ENCODE measurements at places on chromosomes 3 and 15.

DNA sequence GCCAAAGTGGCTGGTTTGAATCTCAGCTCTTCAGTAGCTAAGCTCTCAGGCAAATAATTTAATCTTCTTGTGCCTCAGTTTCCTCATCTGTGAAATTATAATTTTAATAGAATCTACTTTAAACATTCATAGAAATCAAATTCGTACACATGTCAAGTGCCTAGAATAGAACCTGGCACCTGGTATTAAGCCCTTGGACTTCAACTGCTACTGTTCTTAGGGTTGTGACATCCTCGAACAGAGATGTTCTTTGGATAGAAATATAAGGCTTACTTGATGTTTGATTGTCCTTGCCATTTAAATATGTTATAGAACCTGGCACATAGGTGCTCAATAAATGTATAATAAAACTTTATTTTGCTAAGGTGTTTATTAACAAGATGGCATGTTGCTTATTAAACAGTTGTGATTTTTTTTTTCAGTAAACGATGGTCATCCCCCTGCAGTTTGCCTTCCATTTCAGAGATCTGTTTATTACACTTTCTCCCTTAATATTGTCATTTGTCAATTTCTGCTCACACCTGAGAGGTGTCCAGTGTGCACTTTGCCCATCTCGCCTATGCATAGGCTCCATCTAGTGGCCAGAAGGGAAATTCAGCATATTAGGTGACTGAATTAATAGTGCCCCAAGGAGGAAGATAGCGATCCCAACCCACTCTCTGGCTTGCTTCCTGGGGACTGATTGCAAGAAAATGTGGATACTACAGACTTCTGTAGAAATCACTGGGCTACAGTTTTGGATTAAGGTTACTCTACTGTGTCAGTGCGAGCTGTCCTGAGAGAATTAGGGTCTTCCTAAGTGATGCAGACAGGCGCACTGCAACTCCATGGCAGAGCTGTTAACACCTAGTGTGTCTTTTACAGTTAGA lies 10.7 kb downstream of the IGF1R start:
- peak; percentile 44 for DNase-seq

- no peak for DNase-seq
Observed at GRCh38 chr3:15743587-15744009, 54.2 kb downstream of the ANKRD28 start.

- no peak for DNase-seq
Observed at GRCh38 chr3:98617841-98618240, 24.4 kb upstream of the CPOX start.

GRCh38 chr3:4684117-4684516 lies 191.0 kb downstream of the ITPR1 start:
- no peak for DNase-seq

DNA sequence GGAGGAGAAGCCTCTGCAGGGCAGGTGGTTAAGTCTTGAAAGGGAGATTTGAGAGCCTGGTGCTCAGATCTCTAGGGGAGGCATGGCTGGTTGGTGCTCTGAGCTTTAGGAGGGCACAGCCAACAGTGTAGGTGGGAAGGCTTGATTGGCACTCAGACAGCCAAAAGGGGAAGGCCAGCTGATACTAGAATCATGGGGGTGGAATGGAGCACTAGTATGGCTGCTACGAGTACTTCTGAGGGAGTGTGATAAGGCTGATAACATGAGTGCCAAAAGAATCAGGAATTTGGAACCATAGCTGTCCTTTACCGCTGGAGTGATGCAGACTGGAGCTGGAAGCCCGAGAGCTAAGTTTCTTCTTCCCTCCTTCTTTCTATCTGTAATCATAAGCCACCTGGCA lies 184.6 kb upstream of the TBC1D5 start:
- DNase-seq = no peak

GRCh38 chr3:38627956-38628355 lies 21.5 kb downstream of the SCN5A start:
- no peak for DNase-seq

GRCh38 chr15:101050623-101051290 lies 131.6 kb downstream of the LRRK1 start:
- DNase-seq = no peak

DNA sequence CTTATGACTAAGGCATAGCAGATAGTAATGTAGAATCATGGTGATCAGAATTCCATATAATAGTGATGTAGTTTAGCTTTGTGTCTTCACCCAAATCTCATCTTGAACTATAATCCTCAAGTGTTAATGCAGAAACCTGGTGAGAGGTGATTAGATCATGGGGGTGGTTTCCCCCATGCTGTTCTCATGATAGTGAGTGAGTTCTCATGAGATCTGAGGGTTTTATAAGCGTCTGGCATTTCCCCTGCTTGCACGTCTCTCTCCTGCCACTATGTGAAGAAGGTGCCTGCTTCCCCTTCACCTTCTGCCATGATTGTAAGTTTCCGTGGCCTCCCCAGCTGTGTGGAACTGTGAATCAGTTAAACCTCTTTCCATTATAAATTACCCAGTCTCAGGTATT lies 138.7 kb upstream of the CBLB start:
- no peak for DNase-seq

- DNase-seq = no peak
Observed at GRCh38 chr3:101972430-101973162, 123.3 kb downstream of the NFKBIZ start.

- no peak for DNase-seq
Observed at GRCh38 chr3:143991713-143992112, 20.1 kb downstream of the DIPK2A start.

DNA sequence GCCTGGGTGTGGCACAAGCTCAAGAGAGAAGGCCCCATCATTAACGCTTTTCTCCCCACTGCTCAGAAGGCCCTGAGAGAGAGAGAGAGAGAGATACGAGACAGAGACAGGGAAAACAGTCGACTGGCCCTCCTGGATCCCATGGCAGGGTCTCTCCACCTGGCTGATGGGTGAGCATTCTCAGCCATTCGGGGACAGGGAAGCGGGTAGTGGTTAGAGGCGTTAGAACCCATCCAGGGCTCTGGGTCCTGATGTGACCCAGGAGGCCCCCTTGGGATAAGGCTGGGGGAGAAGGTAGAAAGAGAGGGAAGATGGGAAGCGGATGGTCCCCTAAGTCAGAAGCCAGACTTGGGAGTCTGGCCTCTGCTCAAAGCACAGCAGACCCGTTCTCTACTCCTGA lies 7.9 kb downstream of the TGM5 start:
- no peak for DNase-seq

DNA sequence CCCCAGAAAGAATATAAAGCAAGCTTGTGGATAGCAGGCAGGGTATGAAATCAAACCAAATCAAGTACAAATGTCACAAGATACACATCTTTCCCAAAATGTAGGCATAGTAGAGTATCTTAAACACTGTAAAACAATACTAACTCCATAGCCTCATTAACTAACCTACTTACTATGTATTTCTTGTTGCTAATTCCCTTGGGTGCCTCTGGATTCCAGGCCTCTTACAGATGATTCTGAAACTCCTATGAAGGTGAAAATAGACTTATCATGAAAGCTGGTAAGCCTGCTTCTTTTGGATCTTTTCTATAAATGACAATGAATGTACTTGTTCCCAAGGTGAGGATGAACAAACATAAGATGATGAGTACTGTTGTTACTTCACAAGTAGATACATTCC lies 93.8 kb downstream of the FRMD5 start:
- DNase-seq = no peak

DNA sequence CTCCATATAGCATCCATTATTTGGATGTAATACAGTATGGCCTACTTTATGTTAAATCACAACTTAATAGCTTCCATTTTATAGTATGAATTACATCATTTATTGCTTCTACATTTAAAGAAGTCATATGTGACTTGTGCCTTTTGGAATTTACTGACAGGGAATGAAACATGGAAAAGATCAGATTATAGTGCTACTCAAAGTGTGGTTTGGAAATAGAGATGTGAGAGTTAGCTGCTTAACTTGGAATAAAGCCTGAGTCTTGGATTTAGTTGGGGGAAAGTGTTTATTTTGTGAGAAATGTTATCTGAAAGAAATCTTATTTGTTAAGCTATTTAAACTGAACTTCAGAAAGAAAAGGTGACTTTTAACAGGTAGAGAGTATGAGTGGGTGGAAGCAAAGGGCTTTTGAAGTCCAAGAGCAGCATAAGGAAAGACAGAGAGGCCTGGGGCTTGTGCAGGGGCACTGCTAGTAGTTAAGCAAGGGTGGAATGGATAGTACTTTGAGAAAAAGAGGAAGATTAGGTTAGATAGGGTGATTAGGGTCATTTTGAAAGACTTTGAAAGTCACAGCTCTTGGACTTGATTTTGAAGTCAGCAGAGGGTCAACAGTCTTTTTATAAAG lies 60.5 kb downstream of the SLMAP start:
- DNase-seq = no peak

- no peak for DNase-seq
Observed at GRCh38 chr3:52084954-52085680, 28.7 kb upstream of the DUSP7 start.

GRCh38 chr3:184117636-184118035 lies 17.5 kb upstream of the EIF2B5 start:
- DNase-seq = no peak

DNA sequence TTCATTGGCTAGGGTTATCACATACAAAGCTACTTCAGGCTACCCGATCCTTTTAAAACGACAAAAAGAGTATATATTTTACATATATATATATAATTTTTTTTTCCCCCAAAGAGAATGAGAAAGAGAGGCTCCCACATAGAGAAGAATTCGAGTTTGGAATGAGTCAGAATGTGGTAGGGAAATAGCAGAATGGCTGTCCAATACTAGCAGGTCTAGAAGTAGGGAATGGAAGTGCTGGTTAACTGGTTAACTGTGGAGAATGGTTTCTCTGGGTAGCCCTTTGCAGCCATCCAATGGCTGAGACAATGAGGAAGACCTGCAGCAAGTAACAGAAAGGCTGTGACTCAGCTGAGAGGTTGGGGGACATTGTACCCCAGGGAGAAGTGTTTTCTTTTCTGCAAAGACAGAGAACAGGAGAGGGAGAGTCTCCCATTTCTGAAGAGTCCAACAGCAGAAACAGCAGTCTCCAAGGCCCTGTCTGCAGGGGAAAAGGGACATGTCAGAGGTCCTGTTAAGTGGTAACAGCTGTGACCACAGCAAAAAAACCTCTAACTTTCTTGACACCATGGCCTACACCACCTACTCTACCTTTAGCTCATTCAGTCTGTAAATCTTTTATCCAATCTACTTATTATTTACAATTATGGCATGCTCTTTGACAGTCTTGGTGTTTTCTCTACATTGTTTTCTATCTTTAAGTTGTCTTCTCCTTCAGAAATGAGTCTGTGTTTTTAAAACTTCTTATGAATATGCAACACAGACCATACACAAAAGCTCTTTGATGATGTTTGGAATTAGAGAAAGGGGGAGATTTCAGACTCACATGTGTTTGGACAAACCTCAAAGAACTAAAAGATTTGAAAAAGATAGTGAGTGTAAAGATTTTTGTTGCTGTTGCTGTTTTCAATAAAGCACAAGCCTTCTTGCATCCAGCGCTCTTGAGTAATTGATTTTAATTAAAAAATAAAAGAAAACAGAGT lies 116.1 kb upstream of the SLC7A14 start:
- DNase-seq = no peak

DNA sequence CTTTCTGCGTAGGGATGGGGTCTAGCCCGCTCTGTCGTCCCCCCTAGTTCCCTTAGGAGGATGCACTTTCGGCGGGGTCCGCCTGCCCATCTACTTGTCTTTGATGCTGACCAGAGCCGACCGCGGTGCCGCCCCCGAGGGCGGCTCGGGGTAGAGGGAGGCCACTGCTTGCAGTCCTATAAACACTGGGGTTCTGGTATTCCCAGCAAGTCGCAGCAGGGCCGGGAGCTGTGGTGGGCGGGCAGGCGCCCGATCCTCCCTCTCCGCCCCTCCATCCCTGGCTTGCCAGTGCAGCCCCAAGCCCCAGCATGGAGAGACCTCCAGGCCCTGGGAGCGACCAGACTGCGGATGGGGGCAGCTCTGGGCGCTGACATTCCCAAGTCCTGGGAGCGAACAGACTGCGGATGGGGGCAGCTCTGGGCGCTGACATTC lies 830 bp downstream of the SEMA4B start:
- DNase-seq = no peak

DNA sequence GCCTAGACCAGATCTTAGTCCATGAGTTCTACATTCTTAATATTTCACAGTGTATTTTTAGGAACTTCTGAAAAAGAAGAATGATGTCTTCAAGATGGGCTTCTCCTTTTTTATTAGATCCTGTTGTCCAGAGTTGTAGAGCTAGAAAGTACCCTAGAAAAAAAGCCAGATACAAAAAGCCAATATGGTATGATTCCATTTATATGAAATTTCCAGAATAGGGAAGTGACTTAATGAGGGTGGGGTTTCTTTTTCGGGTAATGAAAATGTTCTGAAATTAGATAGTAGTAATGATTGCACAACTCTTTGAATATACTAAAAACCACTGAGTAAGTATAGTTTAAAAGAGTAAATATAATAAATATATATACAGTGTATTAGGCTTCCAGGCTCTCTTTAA lies 116.9 kb downstream of the NFKBIZ start:
- DNase-seq = no peak

DNA sequence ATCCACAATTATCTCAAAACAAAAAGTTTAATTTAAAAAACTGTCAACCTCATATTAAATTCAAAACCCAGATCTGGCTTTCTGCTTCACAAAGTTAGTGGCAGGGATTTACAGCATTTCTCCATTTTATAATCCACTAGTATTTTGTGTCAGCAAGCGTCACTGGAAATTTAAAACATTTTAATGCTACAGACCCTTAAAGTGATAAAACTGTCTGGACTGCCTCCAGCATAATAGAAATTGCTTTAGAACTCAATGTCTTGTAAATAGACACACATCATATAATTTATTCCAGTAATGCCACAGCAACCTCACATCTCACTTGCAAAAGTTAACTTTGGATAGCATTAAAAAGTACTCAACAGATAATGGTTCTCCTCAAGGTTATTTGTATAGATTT lies 116.1 kb downstream of the ULK4 start:
- DNase-seq = no peak

DNA sequence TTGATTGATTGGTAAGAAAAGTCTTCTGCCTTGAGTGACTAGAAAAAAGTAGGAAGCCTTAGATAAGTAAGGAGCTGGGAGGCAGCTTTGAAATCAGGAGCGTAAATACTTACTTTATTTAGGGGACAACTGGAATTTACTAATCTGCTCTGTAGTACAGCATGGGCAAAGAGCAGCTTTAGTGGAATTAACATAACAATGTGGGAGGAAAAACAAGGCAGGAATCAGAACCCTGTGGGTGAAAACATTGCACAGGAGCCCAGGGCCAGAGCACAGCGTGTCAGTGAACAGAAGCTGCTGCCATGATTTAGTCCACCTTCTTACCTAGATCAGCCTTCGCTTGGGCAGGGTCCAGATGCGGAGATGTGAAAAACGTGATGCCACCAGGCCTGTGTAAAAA lies 14.6 kb downstream of the FMN1 start:
- DNase-seq = no peak

Data from T-helper 2 cell (primary cell).